Karpas-422 (cell line): ENCODE measurements at places on chromosomes 3 and 15. TPM values are rescaled to one million over a fixed set of nuclear protein-coding genes. Genes with fewer than 3 reads are reported as not detected.

DNA sequence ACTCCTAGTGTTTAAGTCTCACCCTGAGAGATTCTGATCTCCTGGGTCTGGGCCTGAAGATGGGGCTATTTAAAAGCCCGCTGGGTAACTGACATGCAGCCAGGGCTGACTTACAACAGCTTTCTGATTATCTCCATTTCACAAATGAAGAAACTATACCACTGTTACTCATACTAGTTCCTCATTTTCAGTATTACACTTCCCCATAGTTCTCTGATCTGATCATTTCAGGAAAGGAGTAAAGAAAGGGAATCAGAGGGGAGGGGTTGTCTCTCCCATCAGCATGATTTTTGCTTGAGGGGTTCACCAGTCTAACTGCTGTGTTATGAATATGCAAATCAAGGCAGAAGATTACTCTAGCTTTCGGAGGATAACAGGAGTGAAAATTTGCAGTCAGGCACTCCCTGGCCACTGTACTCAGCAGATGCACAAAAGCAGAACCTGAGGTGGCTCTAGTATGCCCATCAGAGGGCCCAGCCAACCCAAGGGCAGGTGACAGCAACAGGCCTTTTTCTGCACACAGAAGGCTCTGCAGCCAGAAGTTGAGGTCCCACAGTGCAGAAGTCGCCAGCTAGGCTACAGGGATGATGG is 59.4 kb downstream of the DAPK2 start:
- no peaks in the 10 kb centered on the region for H3K27me3 ChIP-seq
- H3K27ac ChIP-seq: peak overlapping the region; percentile 96
- peaks cover 92% of the 10 kb centered on the region for H3K4me1 ChIP-seq
- peak; percentile 92 for DNase-seq
- peak overlapping the region; percentile 5; the same call in 1 of the 2 replicates for H3K4me3 ChIP-seq

GRCh38 chr3:170081079-170081741 is 43.4 kb downstream of the GPR160 start:
- peak overlapping the region; percentile 4; the same call in 1 of the 2 replicates for H3K27ac ChIP-seq
- no peak overlapping the region for H3K4me3 ChIP-seq
- H3K4me1 ChIP-seq: peaks cover 59% of the 10 kb centered on the region
- DNase-seq: no peak

The GLDN gene
- not detected in 2 replicates for total RNA-seq

DNA sequence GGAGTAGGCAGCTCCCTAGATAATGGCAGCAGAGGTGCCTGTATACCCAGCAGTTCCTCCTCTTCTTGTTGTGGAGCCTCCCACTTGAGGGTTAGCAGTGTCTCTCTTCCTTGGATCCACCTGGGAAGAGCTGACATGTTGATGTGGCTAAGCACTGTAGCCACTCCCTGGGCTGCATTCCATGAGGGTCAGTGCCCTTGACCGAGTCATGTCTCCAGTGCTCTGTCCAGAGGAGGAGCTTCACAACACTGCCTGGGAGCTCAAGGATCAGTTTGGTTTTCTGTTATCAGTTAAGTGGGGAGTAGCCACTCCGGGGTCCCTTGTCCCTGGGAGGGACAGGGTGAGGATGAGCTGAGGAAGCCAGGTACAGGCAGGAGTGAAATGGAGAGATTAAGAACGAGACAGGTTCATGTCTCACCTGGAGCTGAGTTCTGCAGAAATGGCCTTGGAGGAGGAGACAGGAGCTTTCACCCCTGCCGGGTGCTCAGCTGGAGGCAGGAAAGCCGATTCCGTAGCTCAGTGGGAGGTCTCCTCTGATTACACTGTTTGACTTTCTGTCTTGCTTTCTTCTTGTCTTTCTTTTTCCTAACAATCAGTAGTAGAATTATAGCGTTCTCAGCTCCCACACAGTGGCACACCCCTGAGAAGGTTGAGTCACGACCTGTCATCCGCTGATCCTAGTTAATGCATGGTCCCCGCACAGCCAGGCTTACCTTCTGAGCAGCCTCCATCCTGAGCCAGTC is 57.9 kb upstream of the SEC22A start:
- DNase-seq: no peak
- no peak overlapping the region for H3K27ac ChIP-seq
- H3K4me1 ChIP-seq: no peaks in the 10 kb centered on the region

The C15orf62 gene
- 2.4 and 9.8 TPM in 2 replicates for total RNA-seq

DNA sequence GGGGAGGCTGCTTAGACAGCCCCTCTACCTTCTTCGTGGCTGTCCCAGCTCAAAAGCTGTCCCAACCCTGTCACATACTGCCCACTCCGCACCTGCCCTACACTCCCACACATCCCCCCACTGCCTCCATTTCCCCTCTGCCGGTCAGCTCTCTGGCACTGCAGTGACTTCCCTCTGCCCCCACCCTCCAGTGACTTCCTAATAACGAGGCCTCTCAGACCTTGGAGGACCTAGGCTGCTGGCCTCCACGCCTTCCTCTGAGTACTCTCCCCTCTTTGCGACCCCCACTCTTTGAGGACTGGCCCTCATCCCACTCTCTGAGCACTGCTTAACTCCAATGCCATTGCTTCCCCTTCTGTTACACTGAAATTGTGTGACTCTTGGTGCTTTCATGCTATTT is 45.3 kb downstream of the KY start:
- no peaks in the 10 kb centered on the region for H3K36me3 ChIP-seq
- H3K4me1 ChIP-seq: no peaks in the 10 kb centered on the region
- H3K27me3 ChIP-seq: no peaks in the 10 kb centered on the region
- no peak overlapping the region for H3K27ac ChIP-seq
- H3K4me3 ChIP-seq: no peak overlapping the region

The TMEM108 gene
- not detected in 2 replicates for total RNA-seq

The KNG1 gene
- not detected in 2 replicates for total RNA-seq

DNA sequence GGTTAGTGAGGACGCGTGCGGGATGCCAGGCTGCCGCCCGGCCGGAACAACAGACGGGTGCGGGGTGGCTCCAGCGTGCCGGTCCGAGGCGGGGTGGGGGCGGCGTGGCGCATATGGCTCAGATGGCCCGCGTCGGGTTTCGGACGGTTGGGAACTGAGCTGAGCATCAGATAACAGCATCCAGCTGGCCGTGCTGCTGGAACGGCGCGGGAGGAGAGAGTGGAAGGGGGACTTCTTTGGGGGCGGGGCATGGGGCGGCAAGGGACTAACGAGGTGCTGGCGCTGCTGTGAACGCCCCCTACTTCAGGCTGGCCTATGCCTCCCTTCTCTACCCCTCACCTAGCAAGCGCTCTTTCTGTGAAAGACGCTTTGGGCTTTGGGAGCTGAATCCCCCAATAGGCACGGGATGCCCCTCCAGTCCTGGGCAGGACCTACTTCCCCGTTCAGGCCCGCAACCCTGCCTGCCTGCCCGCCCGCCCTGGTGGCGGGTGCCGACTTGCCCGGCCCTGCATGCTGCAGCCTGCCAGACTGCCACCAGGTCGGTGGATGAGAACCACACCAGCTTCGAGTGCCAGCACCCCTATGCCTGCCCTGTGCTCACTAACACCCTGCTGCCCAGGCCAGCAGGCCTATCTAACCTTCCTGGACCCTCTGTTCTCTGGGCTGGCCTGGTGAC is 542 bp downstream of the INKA1 start:
- H3K36me3 ChIP-seq: no peaks in the 10 kb centered on the region
- H3K4me1 ChIP-seq: peaks cover 49% of the 10 kb centered on the region
- H3K27me3 ChIP-seq: no peaks in the 10 kb centered on the region

The RHO gene
- not detected in 2 replicates for total RNA-seq
